ENCODE measurements at places on chromosomes 2 and 18.

GRCh38 chr2:83103613-83104012 is 1355.5 kb downstream of the SUCLG1 start:
- DNase-seq, result no peak

DNA sequence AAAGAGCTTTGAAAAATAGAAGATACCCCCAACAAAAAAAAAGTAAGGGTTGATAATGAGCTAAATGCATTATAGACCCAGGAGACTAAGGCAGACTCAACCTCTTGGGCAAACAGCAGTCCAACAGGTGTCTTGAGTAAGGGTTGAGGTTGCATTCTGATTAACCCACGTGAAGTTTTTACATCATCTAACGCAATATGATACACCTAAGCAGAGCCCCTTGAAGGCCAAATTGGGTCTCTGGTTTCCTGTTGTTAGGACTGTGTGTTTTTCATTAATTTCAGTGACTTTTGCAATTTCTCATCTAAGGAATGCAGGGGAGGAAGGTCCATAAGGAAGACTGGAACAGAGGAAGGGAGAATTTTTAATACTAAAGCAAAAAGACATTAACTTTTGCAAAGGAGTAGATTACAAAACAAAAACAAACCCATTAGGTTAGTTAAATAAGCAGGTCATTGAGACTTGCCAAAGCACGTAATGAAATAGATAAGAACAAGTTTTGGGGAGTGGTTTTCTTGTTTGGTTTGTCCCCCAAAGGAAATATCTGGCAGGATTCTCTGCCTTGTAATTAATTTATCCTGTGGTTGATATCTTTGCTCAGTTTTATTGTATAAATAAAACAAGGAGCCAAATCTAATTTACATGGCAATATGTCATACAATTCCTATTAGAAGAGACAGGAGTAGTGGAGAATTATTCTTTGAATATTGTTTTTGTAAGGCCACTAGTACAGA is 244.3 kb downstream of the ETAA1 start:
- DNase-seq, result no peak

DNA sequence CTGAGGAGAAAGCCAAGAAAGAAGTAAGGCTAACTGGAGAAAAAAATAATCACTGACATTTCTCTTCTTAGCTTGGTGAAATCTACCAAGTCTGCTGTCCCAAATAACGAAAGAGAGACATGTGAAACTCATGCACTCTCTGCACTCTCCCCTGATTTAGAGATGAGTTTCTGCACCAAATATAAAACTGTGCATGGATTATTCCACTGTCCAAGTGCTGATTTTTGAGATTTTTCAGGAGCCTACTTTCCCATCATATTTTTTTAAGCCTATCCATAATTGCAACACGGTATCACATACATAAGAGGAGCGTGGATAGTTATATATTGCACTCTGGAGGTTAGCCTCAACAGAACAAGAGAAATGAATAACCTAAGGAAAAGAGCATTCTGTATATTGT is 10.0 kb upstream of the RIT2 start:
- DNase-seq, result no peak

- DNase-seq, result no peak
Observed at GRCh38 chr2:33448220-33448899, 28.1 kb upstream of the RASGRP3 start.

- DNase-seq, result no peak
Observed at GRCh38 chr2:152115952-152116351, 17.1 kb upstream of the CACNB4 start.

DNA sequence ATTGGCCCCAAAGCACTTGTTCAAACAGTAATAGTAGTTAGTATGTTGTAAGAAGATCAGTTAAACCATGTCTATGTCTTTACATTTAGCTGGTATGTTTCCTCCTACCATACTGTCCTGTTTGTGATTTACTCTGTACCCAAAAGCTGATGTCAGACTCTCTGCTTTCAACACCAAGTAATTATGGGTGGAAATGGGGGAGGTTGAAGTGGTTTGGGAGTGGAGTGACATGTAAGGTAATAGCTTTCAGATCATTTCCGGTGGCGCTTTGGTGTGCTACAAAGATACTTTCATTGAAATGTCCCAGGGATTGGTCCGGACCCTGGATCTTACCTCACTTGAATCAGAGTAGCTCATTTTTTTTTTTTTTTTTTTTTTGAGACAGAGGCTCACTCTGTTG is 39.7 kb upstream of the TGIF1 start:
- no peak for DNase-seq

DNA sequence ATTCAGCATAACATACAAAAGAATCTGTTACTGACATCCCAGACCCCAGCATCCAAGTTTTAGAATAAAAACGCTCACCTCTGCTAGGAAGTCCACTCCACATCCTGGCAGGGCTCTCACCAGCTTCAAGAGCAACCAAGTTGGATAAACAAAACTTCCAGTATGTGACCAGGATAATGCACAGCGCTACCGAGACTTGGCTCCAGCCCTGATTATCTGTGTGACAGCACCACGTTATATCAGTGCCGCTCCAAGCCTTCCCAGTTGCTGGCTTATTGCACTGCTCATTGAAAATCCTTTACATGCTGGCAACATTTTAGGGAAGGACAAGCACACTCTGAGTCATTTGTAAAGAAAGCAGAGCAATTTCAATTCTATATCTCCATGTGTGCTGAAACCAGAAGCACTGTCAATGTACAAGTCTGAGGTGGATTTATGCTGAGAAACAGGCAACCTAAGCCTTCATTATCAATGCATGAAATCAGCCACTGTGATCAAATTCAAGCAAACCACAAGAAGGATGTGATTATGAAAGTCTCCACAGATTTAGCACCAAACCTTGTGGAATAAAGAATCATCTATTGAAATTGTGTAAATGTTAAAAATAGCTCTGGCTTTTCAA is 115.7 kb downstream of the ZNF385B start:
- DNase-seq, result no peak
